ENCODE measurements at places on chromosomes 7 and 10. TPM values are rescaled to one million over a fixed set of nuclear protein-coding genes. Genes with fewer than 3 reads are reported as not detected.

DNA sequence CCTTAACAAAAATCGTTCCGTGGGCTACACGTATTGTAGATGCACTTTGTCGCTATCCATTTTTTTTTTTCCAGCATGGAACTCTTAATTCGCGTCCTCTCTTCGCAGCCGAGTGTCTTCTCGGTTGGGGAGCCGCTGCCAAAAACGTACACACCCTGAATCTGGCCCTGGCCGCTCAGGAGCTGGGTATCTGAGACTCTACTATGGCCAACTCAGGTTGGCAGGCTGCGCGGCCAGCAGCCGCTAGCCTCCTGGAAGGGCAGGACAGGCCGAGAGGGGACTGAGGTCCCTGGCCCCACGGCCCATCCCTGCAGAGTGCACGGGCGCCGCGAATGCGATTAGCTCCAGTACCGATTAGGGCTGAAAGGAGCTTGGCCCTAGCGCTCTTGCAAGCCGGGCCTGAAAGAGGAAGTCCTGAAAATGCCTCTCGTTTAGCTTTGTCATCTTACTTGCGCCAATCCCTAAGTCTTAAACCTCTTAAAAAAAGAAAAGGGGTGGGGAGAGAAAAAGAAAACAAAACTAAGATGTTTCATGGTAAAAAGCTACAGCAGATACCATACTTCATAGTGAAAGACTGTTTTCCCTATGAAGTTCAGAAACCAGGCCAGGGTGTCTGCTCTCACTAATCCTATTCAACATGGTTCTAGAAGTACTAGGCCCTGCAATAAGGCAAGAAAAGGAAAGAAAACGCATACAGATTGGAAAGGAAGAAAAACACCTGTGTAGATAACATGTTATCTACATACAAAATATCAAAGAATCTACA lies 113.2 kb upstream of the RHEB start:
- peak overlapping the region; percentile 85 for H3K4me3 ChIP-seq
- H3K27ac ChIP-seq, result peak overlapping the region; percentile 95
- H3K4me1 ChIP-seq, result peaks cover 29% of the 10 kb centered on the region
- no peaks in the 10 kb centered on the region for H3K27me3 ChIP-seq
- peak; percentile 79 for DNase-seq

TFEC gene
- total RNA-seq, result 1.0 TPM

SFRP4 gene
- total RNA-seq, result not detected

GRCh38 chr10:43846187-43846680 lies 197.6 kb upstream of the ZNF32 start:
- peak; percentile 50 for DNase-seq
- no peak overlapping the region for H3K27ac ChIP-seq
- no peaks in the 10 kb centered on the region for H3K27me3 ChIP-seq
- H3K36me3 ChIP-seq, result no peaks in the 10 kb centered on the region
- peaks cover 16% of the 10 kb centered on the region for H3K4me1 ChIP-seq

Data from activated CD8-positive, alpha-beta memory T cell treated with anti-CD3 and anti-CD28 coated beads, Interleukin-2, amount 10 ng/mL, durations not matched to agents 7 days and 5 days (primary cell).